ENCODE measurements at places on chromosomes 1 and 21.

DNA sequence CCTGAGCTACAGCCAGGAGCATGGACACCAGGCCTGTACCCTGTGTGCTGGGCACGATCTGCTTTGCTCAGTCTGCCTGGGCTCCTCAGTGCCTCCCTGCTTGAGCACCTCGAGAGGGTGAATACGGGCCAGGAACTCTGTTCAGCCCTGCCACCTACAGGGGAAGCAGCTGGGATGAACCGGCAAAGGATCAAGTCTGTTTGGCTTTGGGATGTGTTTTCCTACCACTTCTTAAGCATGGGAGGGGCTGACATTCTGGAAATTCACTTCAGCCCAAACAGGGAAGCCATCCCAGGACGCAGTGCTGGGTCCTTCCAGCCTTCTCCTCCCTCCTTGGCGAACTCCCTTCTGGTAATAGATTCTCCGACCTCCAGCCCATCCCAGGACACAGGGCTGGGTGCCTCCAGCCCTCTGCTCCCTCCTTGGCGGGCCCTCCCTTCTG is 55.8 kb upstream of the SELENON start:
- no peak for DNase-seq

DNA sequence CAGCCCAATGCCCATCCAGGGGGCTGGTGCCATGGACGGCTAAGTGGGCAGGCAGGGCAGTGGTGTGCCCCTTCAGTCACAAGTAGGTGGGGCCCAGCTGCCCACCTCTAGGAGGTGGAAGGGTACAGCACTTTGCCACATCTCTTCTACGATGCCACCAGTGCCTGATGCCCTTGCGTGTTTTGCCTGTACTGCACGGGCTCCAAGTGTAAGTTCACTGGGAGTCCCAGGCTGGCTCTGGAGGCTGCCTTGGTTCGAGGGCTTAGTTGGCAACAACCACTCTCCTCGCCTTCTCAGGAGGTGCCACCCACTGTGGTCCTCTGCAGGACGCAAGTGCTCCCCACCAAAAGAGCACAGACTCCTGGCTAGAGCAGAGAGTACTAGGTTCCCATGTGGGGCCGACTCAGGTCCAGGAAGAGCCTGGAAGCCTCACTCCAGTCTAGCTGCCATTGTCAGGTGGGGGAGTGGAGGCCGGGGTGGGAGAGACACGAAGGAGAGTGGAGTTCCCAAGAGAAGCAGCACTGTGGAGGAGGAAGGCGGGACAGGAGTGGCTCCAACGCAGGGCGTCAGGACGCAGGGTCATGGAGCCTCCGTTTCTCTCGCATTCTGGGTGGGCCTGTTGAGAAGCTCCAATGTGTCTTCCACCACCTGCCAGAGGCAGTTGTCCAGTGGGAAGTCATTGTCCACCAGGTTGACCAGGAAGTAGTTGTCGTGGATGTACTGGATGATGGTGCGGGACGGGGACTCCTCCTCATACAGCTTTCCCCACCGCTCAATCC is 15.5 kb downstream of the MTHFR start:
- DNase-seq: no peak

GRCh38 chr1:207971331-207972219 is 60.6 kb upstream of the CD34 start:
- DNase-seq: no peak

- DNase-seq: no peak
Measured at GRCh38 chr21:38041493-38041892, 125.2 kb upstream of the KCNJ6 start.

DNA sequence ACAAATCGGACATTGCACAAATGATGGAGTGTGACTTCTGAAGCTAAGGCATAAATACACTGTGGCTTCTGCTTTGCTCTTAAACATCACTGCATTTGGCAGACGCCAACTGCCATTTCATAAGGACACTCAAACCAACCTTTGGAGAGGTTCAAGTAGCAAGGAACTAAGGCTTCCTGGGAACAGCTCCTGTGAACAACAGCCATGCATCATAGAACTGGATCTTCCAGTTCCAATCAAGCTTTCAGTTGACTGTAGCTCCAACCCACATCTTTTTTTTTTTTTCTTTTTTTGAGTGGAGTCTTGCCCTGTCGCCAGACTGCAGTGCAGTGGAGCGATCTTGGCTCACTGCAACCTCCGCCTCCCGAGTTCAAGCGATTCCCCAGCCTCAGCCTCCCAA is 10.7 kb upstream of the HUNK start:
- no peak for DNase-seq

DNA sequence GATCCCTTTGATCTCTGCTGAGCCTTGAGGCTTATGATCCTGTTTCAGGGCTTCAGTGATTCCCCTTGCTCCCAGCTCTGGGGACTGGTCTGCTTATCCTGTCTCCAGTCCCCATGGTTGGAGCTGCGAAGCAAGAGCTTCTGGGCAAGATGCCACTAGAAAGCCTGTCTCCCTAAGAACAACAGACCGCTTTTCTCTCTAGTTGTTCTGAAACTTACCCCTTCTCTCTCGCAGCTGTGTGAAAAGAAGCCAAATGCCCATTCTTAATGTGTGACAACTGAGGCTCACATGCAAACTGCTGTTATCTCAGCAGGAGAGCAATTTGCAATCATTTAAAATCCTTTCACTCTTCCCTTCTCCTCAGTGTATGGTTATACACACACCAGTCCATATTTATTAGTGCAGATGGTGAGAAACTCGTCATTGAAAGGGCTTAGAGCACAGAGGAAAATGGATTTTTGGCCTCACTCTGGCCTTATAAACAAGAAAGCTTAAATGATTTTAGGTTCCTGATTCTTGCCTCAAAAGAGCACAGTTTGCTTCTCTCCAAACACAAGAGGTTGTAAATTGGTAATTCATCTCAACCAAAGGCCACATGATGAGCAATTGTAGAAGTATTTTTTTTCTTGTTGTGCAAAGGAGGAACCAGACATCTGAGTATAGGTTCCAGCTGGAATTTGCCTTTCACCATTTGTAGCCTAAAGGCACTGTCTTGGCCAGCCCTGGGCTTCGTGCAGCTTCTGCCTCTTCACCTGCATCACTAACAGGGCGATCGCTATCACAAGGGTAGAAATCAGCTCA is 179.2 kb upstream of the LMO4 start:
- no peak for DNase-seq

- no peak for DNase-seq
Measured at GRCh38 chr1:58307431-58307830, 239.1 kb downstream of the OMA1 start.

DNA sequence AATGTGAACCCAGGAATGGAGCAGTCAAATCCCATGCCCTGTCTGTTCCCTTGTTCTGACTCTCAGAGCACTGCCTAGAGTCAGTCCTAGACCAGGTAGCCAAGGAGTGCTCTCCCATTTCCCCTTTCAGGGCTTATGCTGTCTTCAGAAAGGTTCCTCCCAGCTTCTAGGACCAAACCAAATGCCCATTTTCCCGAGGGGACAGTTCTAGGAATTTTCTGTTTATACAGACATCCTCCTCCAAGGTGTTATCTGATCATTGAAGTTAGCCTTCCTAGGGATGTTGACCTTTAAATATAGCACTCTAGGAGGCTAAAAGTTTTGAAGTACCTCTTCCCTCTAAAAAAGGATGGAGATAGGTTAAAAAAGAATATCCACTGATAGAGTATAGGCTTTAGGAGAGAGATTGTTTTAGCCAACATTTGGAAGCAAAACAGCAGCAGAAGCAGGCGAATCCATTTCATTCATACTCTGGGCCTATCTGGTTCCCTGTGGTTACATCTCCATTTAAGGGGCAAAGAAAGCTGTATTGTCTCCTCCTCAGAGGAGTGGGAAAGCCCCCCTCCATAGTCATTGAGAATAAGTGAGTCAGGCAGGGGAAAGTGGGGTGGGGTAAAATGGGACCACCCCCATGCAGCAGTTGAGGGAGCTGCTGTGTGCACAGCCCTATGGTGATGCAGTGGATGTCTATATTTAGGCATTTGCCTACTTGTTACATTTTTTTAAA is 126.5 kb downstream of the SPATA46 start:
- no peak for DNase-seq

DNA sequence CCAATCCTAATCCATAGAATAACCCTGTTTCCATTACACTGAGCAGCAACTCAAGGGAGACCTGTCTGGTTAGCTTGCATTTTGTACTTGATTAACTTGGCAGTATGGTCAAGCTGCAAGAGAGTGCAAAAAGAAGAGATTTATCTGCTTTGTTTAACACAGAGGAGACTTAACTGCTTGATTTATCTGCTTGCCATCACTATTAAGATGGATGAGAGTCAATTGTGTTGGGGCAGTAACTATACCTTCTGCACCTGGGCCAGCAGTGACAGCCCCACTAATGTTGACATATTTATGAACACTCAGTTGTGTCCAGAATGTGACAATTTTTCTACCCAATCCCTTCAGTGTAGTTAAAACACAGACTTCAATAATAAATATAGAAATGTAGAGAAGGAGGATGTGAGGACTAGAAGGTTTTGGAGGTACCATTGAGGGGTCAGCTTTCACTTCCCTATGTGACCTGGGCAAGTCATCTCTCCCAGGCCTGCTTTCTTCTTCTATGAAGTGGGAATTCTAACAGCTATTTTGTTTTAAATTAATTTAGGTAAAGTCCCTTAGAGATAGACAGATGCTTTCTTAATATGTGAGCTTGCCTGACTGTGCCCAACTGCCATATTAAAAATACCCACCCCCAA is 159.1 kb upstream of the KCNK2 start:
- no peak for DNase-seq
